ENCODE measurements at places on chromosomes 6 and 20. TPM values are rescaled to one million over a fixed set of nuclear protein-coding genes. Genes with fewer than 3 reads are reported as not detected.

- DNase-seq, result no peak
These were observed 49.7 kb downstream of the TOP1 start for GRCh38 chr20:41078329-41078728.

DNA sequence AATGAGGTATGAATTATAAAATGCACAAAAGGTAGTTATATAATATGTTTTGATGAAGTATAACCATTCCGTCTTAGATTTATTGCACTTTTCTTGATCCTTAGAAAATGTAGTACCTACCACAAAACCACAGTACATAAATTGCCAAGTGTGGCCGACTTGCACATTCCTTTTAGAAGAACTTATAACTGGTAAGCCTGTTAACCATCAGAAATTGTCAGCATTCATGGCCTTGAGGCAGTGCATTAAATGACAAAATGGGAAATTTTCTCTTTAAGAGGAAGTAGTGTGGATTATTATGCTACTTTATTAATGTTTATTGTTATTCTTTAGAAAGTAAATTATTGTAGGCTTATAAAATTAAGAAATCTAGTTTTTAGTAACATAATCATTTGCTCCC lies 29.6 kb downstream of the TAB2 start:
- DNase-seq, result no peak

GRCh38 chr6:137518386-137518983 lies 24.3 kb upstream of the OLIG3 start:
- no peak for DNase-seq

GRCh38 chr6:85537055-85537494 lies 56.6 kb downstream of the SNX14 start:
- DNase-seq, result no peak

- DNase-seq, result peak; percentile 62
These were observed 802 bp downstream of the HDAC2 start for GRCh38 chr6:113969888-113970804.

- no peak for DNase-seq
These were observed 32.5 kb downstream of the TOP1 start for GRCh38 chr20:41061155-41061554.

GRCh38 chr20:829551-829950 lies 4.0 kb upstream of the FAM110A start:
- no peak for DNase-seq

GRCh38 chr20:54170026-54170471 lies 3.7 kb downstream of the CYP24A1 start:
- no peak for DNase-seq

- DNase-seq, result no peak
These were observed 4.1 kb downstream of the FAM210B start for GRCh38 chr20:56362833-56363413.

ARMH2 gene
- not detected for total RNA-seq

GRCh38 chr6:13873288-13874190 lies 51.2 kb upstream of the RNF182 start:
- peak; percentile 74 for DNase-seq

GRCh38 chr6:136886091-136886490 lies 36.0 kb upstream of the SLC35D3 start:
- no peak for DNase-seq

DNA sequence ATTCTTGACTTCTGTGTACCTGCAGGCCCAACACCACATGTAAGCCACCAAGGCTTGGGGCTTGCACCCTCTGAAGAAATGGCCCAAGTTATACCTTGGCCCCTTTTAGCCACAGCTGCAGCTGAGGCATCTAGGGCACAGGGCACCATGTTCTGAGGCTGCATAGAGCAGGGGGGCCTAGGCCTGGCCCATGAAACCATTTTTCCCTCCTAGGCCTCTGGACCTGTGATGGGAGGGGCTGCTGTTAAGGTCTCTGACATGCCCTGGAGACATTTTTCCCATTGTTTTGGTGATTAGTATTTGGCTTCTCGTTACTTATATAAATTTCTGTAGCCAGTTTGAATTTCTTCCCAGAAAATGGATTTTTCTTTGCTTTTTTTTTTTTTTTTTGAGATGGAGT lies 50.4 kb upstream of the SEC63 start:
- DNase-seq, result no peak

- no peak for DNase-seq
These were observed 45.2 kb upstream of the TFAP2A start for GRCh38 chr6:10460096-10460495.

DNA sequence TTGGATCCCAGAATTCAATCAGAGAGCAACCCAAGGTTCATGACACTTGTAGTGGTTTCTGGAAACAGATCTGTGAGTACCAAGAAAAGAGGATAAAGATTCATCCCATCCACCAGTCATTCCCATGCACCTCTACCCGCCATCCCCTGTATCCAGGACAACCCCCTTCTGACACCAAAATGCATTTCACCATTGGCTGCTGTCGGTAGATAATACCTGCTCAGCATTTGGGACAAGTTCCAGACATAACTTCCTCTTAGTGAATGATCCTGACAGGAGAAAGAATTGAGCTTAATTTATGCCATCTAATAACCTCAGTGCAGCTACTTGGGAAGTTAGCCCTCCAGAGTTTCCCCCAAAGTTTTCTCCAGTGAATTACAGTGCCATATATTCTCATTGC lies 329.1 kb downstream of the ZFAND3 start:
- DNase-seq, result no peak

DNA sequence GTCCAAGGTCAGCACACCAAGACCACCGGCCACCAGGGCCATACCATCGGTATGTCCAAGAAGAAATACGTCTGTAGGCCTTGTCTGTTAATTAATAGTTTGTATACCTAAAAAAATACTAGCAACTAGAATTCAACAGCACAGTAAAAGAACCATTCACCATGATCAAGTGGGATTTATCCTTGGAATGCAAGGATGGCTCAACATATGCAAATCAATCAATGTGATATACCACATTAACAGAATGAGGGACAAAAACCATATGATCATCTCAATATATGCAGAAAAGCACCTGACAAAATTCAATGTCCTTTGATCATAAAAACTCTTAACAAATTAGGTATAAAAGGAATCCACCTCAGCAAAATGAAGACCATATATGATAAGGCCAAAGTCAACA lies 24.4 kb downstream of the RPP40 start:
- no peak for DNase-seq

DNA sequence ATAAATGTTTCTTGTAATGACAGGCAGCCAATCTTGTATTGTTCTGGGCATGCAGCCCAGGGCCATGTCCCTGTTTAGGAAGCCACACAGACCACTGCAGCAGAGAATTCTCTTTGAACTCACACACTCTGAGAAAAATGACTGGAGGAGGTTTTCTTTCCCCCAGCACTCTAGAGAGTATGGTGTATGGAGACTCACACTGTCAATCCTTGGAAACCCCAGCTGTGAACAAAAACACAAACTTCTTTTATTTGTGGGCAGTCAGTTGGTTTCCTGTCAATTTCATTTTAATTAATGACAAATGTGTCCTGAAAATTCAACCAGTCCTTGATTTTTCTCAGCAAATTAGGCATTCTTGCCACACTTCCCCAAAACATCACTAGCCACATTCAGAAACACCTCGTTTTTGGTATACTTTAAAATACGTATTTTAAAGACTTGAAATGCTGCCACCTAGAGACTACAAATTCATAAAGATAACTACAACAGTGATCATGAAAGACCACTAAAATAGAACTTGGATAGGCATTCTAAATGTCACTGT lies 52.9 kb upstream of the UFL1 start:
- DNase-seq, result no peak

ZSCAN12 gene
- 11.1 TPM for total RNA-seq

GRCh38 chr6:31580807-31581433 lies 1.3 kb downstream of the LTB start:
- peak; percentile 87 for DNase-seq

DNA sequence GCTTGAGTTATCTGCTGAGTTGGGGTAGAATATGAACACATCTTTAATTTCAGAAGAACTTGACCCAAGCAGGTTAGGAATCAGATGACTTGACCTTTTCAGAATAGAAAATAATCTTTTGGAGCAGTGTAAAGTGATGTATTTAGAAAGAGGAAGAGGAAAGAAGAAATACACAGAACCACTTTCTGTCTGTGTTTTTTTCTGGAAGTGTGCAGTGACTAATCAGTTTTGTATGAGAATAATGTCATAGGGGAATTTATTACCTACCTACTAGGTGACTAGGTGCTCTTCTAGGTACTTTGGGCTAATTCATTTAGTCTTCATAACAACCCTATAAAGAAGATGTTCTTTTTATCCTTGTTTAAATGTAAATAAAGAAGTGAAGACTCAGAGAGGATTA lies 3.0 kb downstream of the PPP1R14C start:
- no peak for DNase-seq

GRCh38 chr6:122365775-122366403 lies 33.6 kb upstream of the HSF2 start:
- no peak for DNase-seq

DNA sequence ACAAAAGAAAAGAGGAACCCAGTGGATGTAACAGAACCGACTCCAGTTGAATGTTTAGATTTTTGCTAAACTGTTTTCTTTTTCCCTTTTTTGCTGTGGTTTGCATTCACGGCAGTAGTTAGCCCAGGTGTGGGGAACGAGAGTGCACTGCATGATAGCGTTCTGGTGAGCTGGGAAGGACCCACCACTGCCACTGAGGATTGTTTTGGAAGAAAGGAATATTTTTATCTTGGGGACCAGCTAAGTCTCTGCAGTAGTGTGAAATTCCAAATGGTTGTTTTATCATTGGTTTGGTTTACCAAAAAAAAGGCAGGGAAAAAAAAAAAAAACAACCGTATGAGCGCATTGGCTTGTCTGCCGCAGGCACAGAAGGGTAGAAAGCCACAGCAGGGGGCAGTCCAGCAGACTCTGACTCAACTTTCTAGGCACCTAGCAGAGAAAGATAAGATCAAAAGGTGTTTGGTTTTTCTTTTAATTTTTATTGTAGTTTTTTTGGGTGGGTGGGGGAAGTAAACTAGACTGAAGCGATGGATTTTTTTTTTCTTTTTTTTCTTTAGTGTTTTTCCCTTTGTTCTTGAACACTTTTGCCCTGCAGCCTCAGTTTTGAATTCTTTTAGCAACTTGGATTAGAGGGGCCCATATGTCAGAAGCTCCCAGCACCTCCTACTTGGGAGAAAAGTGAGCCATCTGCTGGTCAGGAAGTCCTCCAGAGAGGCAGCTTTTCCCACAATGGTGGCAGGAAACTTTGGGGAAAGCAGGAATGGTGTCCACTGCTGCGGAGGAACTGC lies 13.5 kb upstream of the RAB5IF start:
- DNase-seq, result no peak

- no peak for DNase-seq
These were observed 44.0 kb upstream of the RNGTT start for GRCh38 chr6:89007209-89008000.

DNA sequence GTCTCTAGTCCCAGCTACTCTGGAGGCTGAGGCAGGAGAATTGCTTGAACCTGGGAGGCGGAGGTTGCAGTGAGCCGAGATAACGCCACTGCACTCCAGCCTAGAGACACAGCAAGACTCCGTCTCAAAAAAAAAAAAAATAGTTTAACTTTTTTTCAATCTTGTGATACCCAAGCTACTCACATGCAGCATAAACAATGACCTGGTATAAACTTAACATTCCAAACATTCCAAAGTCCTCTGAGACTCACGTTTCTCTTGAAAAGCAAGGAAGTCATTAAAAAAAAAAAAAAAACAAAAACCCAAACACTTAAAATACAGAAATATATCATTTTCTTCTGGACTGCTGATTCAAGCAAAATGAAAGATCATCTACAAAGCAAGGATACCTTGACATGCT lies 14.3 kb downstream of the CRNKL1 start:
- no peak for DNase-seq

HSPA12B gene
- total RNA-seq, result 9.7 TPM

DNA sequence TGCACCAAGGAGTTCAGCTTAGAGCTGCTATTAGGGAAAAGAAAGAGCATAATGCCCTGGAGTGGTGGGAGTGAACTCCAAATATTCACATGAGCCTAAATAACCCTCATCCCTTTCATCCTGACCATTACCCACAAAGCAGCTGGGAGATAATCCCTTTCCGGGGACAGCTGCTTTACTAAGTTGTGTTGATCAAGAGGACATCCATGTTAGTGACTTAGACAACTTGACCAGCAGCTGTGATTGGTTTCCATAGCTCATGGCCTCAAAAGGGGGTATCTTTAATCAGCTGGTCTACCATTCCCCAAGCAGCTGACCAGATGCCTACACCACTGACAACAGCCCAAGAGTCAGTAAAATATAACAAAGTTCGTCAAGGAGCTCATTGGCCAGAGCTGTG lies 75.8 kb upstream of the LY86 start:
- no peak for DNase-seq

- DNase-seq, result no peak
These were observed 4.2 kb downstream of the MICAL1 start for GRCh38 chr6:109451376-109451775.

DNA sequence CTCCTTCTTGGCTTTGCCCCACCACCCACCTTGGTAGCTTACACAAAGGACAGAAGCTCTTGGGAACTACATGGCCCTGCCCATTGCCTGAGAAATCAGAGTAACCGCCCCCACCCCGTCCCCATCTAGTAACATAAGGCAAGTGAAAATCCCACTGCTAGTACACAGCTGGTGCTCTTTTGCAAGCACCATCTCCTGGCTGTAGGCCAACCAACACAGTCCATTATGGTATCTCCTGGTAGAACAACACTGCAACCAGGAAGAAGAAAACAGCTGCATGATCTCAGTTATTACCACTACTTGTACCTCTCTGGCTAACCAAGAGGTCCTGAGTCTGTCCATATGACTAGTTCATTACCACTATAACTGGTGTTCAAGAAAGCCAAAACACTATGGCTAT lies 841.1 kb upstream of the MANEA start:
- DNase-seq, result no peak

SLC12A5 gene
- not detected for total RNA-seq

- DNase-seq, result no peak
These were observed 25.6 kb upstream of the GABRR1 start for GRCh38 chr6:89242574-89243330.

CD93 gene
- total RNA-seq, result 53.7 TPM

- DNase-seq, result no peak
These were observed 164.1 kb upstream of the ECI2 start for GRCh38 chr6:4299476-4299875.

- no peak for DNase-seq
These were observed 83.1 kb downstream of the PTCHD4 start for GRCh38 chr6:48027704-48028435.

GJA10 gene
- total RNA-seq, result not detected

- no peak for DNase-seq
These were observed 71.8 kb upstream of the CENPW start for GRCh38 chr6:126268092-126268491.
